Myocyte (in vitro differentiated cells): ENCODE measurements at places on chromosomes 2 and 18. TPM values are rescaled to one million over a fixed set of nuclear protein-coding genes. Genes with fewer than 3 reads are reported as not detected.

- no peak for DNase-seq
Measured at GRCh38 chr18:33694593-33694992, 116.6 kb downstream of the ASXL3 start.

- no peak for DNase-seq
Measured at GRCh38 chr2:49111456-49111855, 42.9 kb downstream of the FSHR start.

GRCh38 chr2:234272069-234272850, 221.8 kb downstream of the SPP2 start:
- DNase-seq = no peak

Gene ALPP
- not detected in 2 replicates for total RNA-seq

DNA sequence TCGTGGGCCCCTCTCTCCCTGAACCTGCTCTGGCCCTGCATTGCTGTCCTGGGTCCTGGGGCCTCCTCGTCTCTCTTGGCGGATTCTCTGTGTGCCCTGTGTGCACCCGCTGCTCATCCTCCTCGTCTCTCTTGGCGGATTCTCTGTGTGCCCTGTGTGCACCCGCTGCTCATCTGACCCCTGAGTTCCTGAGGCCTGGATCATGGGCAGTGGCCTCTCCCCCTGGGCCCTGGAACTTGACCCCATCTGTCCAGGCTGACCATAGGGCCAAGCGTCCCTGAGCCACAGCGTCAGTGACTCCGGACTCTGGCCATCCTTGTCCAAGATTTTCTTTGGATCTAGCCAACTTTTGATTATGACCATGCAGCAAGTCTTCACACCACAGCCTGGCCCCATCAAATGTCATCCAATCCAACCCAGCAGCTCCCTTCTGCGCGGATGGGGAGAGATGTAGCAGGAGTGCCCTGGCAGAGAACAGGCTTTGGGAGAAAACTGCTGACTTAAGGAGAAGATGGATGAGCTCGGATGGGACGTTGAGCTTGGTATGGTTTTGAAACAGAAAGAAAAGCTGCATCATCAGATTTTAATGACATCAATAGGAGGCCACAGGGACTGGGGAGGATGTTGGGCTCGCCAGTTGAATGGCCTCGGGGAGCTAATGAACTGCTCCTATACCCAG, 455.1 kb upstream of the HS6ST1 start:
- DNase-seq = no peak
